ENCODE measurements at places on chromosomes 5 and 9.

DNA sequence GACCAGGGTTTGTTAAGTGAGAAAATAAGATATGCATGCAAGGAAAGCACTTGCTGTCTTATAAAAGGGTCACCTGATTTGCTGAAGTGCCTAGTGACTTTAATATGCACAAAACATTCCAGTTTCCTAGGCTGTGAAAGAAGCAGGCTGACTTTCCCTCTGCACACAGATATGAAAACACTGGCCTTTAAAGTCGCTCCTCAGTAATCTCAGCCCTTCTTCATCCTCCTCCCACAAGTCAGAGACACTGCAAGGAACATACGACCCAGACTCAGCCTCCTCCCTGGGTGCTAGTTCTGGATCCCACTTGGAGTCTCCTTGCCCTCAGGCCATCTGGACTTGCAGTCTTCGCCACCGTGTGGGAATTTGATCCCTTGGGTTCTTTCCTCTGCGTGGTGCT, 166.1 kb downstream of the CFAP90 start:
- DNase-seq, result no peak

DNA sequence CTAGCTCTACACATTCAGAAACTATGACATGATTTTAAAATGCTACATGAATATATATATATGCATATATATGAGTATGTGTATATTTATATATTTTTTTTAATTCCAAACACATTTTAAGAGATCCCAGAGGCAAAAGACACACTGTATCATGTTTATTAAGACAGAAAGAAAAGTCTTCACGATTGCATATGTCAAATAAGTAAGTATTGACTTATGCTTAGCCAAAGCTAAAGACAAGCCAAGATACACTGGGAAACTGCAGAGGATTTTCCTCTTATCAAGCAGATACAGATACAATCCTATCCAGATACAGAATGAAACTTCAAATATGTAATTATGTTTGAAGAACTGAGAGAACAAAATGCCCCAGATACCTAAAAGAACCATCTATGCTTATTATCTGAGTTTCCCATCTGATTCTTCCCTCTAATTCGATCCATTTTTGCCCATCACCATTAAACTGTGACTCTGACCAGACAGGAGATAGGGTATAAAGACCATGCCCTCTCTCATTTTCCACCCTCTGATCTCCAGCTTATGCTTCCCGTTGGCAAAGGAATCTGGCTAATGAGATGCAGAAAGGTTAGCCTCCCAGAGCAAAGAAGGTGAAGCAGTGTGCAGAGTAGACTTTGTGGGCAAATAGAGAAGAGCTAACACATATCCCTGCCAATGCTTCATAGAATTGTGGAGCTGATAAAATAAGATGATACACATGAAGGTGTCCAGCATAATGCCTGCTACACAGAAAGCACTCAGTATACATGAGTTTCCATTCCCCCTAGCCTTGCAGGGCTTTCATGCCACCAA, 131.0 kb upstream of the TARS1 start:
- no peak for DNase-seq

DNA sequence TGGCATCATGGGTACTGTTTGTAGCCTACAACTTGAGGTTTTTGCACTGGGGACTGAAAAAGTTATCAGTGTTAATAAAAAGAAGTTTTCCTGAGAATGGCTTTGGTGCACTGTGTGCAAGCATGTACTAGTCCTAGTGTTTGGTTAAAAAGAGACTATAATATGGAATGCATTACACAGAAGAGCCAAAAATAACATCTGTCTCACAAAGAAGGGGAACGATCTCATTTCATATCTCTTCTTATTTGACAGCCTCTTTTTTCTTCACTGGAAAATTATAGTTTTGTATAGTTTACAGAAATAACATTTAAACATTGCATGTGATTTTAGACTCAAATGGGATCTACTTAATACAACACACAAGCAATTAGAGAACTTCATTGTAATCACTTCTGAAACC, 127.0 kb upstream of the GDNF start:
- DNase-seq, result no peak

DNA sequence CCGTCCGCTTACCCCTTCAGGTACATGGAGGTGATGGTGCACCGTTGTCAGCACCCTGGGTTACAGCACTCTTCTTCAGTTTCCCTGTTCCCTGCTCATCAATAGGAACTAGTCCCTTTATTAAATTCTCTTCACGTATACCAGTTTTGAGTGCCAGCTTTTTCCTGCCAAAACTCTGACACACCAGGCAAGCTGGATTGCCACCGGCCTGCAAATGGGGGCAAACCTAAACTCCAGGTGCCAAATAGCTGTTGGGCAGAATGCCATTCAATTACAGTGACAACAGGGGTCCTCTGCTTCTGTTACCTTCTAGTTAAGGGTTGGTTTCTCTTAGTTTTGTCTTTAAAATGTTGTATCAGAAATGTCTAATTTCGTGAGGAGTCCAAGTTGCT, 400.4 kb downstream of the OSTF1 start:
- DNase-seq, result no peak

DNA sequence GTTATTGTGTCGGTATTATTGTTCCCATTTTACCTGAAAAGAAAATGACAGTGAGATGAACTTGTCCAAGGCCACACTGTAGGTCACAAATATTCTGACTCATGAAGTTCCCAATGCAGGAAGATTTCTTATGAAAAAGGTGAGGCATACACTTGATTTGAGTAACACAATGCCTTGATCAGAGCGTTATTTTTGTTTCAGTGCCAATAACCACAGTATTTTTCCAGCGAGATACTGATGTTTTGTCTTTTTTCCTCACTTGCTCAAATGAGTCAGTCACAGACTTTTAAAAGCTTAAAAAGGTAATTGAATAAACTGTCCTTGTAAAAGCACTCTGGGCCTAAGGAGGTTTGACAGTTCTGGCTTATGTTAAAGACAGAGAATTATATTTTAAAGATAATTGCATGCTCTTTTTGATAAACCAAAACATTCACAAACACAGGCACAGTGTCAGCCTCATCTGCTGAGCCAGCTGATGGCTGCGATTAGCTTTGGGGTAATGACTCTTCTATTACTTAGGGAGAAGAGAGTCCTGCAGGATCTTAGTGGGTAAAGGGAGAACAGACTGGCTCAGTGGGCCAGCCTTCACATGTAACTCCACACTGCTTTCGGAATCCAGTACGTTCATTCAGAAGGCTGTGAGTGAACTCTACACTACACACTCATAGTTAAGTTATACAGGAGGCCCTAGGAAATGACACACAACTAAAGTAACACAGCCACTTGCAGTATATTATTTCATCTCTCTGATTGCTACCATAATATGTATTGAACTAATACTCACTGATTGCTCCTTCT, 165.5 kb upstream of the CD180 start:
- DNase-seq, result no peak

- no peak for DNase-seq
Observed at GRCh38 chr9:115262952-115263351, 145.0 kb upstream of the TNC start.

GRCh38 chr9:79184831-79185230, 386.9 kb upstream of the TLE4 start:
- DNase-seq, result no peak

GRCh38 chr5:158074992-158075769, 216.2 kb upstream of the CLINT1 start:
- DNase-seq, result peak; percentile 7

DNA sequence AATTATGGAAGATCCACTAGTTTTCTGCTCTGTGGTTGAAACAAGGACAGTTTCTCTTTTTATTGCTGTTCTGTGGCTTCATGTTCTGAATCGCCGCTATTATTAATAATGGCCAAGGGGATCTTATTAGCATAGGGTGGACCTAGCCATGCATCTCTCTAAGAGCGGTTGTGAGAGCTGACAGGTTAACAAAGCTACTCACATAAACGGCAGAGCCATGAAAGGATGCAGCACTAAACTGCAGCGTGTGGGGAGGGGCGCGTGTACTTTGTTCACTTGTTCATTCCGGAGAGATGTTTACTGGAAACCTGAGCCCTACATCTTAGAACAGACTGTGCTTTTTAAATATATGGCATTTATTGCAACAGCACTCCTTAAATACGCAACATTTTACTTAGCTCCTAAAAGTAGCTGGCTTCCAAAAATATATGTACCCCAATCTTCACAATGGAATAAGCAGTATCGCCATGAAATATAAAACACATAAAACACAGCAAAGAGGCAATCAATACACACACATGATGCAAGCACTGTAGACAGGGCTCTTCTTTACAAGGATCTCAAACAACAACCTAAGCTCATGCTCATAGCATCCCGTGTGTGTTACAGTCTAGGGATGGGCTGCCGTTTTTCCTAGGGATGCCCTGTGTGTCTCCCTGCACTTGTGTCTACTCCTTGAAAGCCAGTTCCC, 424.6 kb downstream of the MED10 start:
- no peak for DNase-seq

DNA sequence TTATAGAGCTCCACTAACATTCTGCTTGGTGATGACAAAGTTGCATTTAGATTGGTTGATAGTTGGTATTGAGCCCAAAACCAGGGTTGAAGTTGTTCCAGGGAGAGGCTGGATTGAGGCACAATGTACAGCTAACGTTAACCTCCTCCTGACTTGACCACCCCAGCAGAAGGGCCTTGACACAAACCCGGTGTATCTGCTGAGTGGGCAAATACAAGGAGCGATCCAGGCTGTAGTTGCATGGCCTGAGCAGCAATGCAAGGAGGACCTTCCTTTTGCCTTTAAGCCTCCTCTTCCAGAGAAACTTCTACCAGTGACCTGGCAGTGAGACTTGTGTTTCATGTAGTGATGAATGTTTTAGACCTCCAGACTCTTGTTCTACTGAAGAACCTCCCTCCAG, 66.2 kb upstream of the GAS1 start:
- no peak for DNase-seq

- DNase-seq, result no peak
Observed at GRCh38 chr5:138927979-138928378, 52.8 kb upstream of the LRRTM2 start.

GRCh38 chr5:56305001-56305950, 72.1 kb upstream of the ANKRD55 start:
- DNase-seq, result no peak

GRCh38 chr5:132883261-132883834, 9.9 kb downstream of the LEAP2 start:
- DNase-seq, result no peak

DNA sequence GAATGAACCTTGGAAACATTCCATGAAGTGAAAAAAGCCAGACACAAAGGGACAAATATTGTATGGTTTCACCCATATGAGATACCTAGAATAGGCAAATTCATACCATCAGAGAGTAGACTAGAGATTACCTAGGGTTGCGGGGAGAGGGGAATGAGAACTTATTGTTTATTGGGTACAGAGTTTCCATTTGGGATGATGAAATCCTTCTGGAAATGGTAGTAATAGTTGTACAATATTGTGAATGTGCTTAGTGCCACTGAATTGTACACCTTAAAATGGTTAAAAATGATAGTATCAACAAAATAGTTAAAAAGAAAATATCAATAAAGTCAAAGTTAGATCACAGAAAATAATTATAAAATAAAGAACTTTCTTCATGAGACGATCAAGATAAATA, 25.5 kb downstream of the CATSPER3 start:
- DNase-seq, result no peak

DNA sequence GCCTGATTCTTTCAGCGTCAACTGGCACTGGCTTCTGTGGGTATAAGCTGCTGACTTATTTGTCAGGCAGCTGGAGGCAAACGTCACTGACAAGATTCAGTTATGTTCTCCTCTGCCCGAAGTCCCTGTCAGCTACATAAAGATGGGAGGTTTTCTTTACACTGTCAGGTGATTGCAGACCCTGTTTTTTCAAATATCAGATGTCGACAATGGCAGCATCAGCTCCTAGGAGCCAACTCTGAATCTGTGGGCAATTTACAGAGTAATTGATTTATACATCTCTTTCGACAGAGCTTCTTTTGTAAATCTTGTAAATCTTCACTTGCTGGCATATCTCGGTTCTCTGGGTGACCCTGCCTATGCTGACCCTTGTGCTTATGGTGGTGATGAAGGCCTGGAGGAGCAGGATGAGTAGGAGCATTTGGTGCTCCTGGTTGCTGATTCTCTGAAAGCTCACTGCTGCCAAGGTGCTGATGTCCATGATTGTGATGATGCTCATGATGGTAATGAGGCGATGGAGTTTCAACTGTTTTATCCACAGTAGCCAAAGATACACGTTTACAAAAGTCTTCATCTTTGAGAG, 10.9 kb downstream of the SELENOP start:
- DNase-seq, result no peak

GRCh38 chr9:36151316-36152210, 15.0 kb downstream of the GLIPR2 start:
- DNase-seq, result peak; percentile 70

DNA sequence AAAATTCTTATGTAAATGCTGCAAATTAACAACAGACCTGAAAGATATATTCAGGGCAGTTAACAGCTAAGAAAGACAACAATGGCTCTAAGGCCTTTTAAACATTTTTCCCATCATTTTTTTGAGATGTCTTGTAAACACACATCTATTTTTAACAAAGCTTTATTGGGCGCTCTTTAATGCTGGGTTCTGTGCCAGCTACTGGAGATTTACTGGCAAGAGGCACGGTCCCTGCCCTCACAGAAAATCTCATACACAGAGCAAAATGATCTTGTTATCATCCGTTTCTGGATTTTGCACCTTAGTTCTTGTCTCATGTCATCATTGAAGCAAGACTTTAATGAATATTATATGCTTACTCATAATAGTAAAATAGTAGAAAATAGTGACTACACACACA, 1022.3 kb upstream of the WWC1 start:
- DNase-seq, result no peak

DNA sequence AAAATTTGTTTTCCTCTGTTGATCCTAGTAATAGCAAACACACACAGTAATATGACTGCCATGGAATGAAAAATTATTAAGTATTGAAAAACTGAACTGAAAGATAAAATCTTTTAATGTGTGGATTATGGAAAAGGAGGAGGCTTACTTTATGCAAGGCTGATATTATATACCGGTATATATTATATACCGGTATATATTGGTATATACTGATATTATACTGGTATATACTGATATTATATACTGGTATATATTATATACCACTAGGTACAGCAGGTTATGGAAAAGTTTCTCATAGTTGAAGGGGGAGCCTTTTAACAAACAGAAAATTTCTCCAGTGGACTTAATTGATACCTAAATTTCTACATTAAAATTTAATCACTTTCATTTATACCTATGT, 181.4 kb downstream of the SH3GL2 start:
- no peak for DNase-seq

- DNase-seq, result no peak
Observed at GRCh38 chr5:4542145-4542778, 597.9 kb upstream of the ADAMTS16 start.

- no peak for DNase-seq
Observed at GRCh38 chr9:24766081-24766480, 220.4 kb upstream of the IZUMO3 start.
